GM13977 (cell line): ENCODE measurements at places on chromosomes 16 and 17.

DNA sequence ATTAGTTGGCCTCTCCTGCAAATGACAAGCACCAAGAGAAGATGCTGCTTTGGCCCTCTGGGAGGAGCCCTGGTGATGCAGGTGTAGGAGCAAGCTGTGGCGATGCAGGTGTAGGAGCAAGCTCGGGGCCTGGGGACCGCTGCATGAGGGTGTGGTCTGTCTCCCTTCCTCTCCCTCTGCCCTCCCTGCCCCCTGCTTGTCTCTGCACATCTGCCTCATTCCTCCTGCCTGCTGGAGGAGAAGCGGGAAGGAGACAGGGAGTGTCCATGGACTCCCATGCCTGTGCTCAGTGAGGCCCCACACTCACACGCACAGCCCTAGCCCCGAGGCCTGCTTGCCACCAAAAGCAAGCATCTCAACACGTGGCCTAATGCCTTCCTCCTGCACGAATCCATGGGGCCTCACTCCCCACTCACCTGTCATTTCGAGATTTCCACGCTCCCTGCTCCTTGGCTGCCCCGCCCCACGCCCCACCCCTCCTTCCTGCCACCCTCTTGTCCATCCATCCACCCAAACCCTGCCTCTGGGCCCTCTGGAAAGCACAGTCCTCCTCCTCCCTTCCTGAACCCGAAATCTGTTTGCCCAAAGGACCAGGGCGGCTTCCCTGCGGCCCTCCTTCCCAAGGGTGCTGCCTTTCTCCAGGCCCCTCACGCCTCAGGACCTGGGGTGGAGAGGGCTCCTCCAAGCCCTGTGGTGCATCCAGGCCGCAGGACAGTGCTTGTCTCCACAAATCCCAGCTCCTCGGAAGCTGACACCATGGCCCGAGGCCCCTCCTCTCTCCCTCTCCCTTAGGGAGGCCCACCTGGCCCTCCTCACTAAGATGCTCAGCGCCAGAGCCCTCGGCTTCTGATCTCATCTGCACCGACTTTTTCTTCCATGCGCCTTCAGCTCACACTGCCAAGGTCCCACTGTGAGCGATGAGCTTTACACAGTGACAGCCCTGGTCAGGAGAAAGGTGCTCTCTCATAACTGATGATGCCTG, 11.8 kb upstream of the ALDH3A1 start:
- DNase-seq = no peak

DNA sequence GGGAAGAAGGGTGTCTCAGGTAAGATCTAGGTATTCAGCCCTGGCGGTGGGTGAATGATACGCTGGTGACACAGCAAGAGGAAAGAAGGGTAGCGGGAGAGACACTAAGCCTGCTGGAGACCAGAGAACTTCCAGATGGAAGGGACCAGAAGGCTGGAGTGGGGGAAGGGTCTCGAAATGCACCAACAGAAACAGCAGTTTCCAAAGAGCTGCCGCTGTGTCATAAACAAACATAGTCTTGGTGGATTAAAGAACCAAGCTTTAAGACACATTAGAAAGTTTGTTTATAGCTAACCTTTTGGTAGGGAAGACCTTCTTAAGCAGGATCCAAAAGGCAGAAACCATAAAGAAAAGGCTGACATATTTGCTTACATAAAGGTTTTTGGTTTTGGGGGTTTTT, 20.9 kb downstream of the TRPV3 start:
- DNase-seq = no peak

DNA sequence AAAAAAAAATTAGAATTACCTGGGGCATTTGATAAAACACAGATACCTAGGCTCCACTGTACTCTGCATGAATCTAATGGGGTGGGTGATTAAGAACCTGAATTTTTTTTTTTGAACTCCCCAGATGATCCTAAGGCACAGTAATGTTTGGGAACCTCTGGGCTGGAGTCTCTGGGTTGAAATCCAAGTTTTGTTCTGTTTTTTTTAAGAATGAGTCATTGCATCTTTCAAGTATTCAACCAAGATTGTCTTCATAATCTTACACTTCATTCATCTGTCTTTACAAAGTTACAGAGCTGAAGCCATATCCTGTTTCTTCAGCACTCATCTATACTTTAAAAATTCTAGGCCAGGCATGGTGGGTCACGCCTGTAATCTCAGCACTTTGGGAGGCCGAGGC, 52.6 kb downstream of the PIGL start:
- DNase-seq = no peak

DNA sequence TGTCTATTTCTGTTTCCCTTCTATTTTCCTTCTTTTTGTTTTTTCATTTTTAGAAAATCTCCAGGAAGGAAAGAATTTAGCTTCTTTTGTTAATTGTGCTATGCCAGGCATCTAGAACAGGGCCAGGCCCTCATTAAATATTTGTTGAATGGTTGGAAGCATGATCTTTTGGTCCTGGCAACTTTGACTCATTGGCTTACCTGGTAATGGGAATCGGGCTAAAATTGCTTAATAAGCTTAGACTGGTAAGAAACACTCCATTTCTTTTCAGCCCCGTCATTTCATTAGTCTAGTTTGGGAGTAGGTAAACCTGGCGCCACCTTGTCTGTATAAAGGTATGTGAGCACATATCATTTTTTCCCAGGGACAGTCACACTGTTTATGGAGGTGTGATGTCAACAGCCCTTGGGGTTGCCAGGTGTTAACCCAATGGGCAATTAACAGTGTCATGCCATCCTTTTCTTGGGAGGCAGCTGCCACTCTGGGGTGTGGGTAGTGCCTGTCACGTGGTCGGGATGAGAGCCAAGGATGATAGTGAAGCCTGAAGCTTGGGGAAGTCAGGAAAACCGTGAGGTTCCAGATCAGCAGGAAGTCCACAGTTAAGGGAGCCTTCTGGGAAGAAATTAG, 9.5 kb upstream of the NDEL1 start:
- DNase-seq = no peak

- DNase-seq = no peak
Observed at GRCh38 chr17:56350592-56350991, 197.3 kb downstream of the ANKFN1 start.

DNA sequence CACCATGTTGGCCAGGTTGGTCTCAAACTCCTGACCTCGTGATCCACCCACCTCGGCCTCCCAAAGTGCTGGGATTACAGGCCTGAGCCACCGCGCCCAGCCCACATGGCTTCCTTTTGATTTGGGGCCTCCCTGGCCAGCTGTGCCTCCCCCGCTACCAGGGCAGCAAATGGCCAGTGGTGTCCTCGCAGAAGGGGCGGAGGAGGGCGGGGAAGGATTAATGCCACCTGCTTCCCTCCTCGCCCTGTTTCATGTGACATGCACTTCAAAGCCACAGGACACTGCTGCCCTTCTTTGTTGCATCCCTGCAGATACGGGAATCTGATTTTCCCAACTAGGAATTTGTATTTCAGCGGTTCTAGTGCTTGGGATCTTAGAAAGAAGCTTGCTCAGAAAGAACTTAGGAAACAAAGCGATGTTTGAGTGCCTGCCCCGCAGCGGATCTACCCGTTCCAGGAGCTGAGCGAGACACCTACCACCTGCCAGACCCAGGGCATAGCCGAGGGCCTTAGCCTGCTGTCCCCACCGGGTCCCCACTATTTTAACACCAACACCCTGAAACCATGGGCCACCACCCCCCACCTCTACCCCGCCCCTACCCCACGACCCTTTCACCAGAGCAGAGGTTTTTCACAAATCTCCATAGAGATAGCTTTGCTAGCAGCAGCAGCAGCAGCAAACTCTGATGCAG, 37.7 kb upstream of the CCDC182 start:
- no peak for DNase-seq

DNA sequence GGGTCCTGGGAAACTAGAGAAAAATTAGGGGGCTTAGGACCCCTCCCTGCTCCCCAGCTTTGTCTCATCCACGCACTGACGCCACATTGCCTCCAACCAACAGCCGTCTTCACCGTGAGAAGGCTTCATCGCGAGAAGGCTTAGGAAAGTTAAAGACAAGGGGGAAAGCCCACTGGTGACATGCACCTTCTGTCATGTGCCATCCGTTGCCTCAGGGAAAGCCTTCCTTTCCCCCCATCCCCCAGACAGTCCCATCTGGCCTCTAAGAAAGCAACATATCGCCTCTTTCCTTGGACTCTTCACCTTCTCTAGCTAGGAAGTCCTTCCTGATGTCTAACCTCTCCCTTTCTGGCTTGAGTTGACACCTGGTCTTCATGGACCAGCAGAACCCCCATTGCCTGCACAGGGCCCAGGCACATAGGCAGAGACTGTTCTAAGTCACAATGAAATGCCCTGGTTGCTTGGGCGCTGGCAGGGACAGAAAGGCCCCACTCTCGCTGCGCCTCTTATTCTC, 2.1 kb downstream of the FOXN1 start:
- DNase-seq = no peak

DNA sequence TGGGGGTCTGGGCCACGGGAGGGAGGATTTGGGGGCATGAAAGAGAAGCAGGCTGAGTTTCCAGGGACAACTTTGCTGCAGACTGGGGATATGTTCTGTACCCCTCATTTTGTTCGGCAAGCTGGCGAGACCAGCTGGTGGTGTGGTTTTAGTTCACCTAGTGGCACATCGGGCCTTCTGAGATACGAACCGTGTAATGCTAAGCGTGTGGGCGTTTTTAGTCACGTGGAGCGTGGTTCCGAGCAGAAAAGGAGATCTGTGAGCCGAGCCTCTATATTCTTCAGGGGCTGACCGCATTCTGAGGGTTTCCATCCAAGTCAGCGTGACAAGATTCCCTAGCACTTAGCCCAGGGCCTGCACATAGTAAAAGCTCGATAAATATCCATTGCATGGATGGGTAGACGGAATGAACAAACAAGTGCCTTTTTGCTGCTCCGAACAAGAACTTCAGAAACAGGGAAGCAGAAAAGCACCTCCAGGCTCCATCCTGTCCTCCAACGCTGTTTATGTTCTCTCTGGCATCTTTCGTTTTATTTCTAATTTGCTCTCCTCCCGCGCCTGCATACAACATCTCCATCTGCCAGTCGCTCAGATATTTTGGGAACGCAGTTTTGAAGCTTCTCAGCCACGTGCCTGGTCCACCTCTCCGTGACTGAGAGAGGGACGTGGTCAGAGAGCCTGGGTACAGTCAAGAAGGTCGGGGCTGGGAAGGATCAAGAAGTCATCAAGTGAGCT, 5.8 kb downstream of the SYT17 start:
- no peak for DNase-seq

DNA sequence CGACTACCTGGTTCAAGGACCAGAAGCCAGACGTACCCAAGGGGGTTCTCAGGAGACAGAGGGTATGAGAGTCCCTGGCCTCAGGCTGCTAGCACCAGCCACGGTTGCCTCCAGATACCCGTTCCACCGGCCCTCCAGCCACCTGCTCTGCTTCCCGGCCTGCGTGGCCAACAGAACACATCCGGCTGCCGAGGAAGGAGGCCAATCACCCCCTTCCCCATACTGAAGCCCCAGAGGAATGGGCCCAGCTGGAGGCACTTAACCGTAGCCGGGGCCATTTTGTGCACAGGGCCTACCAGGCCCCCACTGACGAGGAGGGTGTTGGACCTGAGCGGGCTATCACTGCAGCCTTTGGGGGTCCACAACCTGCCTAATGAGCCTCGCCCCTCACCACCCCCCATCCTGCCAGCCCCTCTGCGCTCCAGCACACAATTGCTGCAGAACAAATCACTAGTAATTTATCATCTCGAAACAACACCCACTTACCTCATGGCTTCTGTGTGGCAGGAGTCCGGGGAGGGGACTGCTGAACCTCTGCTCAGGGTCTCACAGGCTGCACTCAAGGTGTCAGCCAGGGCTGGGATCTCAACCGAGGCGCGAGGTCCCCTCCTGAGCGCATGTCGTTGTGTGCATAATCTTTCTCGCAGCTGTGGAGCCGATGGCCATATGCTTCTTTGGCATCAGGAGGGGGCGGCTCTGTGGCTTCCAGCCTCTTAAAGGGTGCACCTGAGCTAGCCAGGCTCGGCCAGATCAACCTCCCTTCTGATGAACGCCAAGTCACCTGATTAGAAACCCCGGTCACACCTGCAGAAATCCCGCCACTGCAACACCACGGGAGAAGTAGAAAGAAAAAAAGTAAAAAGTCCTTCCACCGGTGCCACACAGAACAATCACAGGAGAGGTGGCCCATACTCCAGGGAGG, 10.1 kb upstream of the KREMEN2 start:
- no peak for DNase-seq

DNA sequence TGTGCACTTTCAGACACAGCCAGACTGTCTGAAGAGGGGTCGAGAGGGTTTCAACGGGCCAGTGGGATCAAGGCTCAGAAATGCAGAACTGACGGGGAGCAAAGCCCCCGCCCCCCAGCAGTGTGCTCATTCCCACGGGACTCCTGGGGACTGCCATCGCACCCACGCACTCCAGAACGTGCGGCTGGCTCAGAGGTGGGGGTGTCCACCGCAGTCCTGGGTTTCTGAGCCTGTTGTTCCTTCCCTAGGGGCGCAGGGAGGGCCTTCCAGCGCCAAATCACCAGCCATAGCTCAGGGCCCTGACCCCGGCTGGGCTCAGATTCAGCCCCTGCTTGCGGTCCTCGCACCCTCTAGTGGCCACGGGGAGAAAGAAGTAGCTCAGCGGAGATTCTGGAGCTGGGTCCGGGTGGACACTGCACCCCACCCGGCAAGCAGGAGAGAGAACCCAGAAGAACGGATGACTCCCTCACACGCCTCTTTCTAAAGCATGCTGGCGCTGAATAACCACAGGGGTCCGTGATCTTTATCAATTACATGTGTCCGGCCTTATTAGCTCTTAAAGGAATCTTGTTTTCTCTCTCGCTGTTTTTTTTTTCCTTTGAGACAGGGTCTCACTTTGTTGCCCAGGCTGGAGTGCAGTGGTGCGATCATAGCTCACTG, 45.0 kb upstream of the USP7 start:
- DNase-seq = peak; percentile 91

DNA sequence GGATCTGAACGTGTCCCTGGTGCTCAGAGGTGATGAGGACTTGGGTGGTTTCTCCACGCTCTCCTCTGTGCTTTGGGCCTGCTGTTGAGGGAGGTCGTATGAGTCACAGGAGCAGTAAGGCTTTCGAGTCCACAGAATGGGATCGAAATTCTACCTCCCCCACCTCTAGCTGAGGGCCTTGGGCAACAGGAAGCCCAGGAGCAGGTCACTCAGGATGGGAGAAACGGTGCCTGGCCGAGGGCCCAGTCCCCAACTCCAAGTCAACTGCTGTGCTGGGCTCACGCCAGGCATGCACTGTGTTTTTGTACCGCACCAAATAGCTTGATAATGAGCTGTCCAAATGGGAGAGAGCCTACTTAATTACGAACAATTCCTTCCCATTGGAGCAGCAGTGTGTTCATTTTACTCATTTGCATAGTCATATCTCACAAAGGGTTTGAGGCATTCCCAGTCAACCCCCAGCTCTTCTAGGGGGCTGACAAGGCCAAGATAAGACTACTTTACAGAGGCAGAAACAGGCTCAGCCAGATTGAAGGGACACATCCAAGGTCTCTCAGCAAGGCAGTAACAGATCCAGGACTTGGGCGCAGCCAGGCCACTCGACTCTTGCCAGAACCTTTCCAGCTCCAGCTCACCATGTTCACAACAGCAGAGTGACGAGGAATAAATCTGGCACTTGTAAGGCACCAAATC, 53.6 kb downstream of the WNT3 start:
- DNase-seq = no peak

GRCh38 chr17:56165072-56165641, 11.9 kb downstream of the ANKFN1 start:
- DNase-seq = no peak

GRCh38 chr16:81553080-81553813, 108.6 kb downstream of the CMIP start:
- no peak for DNase-seq
